ENCODE measurements at places on chromosomes 5 and 9.
A peak's percentile ranks its signal among the peaks of the same experiment; 100 is the strongest.

DNA sequence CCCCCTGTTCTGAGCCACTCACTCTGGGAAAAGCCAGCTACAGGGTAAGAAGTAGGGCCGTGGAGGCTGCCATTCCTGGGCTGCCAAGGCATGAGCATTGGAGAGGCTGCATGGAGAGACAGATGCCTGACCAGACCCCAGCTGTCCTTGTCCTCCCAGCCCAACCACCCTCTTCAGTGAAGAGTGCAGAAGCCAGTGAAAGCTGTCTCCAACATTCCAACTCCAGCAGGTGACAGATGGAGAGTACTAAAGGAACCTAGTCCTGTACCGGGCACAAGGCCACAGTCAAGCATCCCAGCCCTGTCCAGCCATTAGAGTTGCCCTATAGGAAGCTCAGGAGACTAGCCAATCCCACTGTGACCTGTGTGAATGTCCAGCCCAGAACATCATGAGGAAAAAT, 165.1 kb downstream of the DIRAS2 start:
- DNase-seq, result no peak

DNA sequence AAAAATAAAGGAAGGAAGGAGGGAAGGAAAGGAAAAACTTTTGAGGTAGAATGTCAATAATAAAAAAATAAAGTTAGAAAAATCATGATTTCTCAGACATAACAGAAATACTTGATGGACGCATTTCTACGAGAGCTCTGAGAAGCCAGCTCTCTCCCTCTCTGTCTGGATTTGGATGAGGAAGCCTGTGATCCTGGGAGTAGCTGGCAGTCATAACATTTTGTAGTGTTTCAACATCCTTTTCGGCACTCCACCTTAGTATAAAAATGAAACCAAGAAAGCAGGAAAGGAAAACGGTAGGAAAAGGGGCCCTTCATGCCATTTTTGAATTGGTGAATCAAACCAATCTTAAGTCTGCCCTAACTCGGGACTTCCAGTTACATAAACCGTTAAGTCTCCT, 321.3 kb downstream of the EPB41L4A start:
- DNase-seq, result no peak

GRCh38 chr5:127410959-127411358, 106.5 kb upstream of the PRRC1 start:
- no peak for DNase-seq

GRCh38 chr5:124951105-124951504, 204.7 kb upstream of the ZNF608 start:
- DNase-seq, result no peak

- DNase-seq, result no peak
These were observed 56.8 kb downstream of the PRELID2 start for GRCh38 chr5:145778144-145778900.

DNA sequence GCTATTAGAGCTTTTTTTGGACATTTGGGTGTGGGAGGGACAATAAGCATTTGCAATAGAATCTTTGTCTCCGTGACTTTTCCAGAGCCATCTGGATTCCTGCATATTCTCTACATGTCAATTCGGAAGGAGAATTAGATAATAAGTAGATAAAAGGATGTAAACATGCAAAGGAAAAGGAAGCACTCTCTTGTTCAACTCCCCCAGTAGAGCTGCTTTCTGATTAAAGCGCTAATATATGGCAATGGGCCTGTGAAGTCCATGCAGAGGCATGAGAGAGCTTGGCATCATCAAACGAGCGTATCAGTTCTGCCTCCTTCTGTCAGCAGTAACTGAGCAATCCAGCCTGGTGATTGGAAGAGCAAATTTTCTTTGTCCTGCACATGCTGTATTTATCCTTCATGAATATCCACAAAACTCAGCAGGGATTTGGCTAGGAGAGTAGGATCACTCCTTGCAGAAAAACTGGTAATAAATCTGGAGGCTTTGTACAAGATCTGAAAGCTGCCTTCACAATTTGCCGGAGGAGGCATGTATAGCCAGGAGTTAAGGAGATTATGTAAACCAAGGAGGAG, 1752.9 kb downstream of the MAT2B start:
- DNase-seq, result no peak

DNA sequence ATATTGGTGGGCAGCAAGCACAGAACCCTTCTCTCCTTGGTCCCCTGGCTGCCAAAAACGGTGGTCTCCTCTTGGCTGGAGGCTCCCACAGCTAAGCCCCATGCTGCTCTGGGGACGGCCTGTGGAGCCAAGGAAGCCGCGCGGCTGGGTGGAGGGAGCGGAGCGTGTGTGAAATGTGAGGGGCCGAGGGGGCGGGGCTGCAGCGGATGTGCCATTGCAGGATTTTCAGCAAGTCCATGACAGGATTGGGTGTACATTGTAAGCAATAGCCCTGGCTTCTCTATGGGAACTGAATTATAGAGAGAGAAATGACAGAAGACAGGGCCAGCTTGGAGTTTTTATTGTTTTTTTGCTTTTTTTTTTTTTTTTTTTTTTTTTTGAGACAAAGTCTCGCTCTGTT, 336.5 kb downstream of the DIRAS2 start:
- no peak for DNase-seq

GRCh38 chr9:81687521-81688261, 1.7 kb downstream of the TLE1 start:
- peak; percentile 64 for DNase-seq
